Activated CD4-positive, alpha-beta memory T cell treated with anti-CD3 and anti-CD28 coated beads for 36 hours (primary cell): ENCODE measurements at places on chromosomes 4 and X. TPM values are rescaled to one million over a fixed set of nuclear protein-coding genes. Genes with fewer than 3 reads are reported as not detected.
A peak's percentile ranks its signal among the peaks of the same experiment; 100 is the strongest.

GRCh38 chrX:73647212-73647611 lies 84.2 kb downstream of the CHIC1 start:
- no peaks in the 10 kb centered on the region for H3K27me3 ChIP-seq
- peaks cover 24% of the 10 kb centered on the region for H3K36me3 ChIP-seq
- H3K4me1 ChIP-seq, result no peaks in the 10 kb centered on the region
- H3K4me3 ChIP-seq, result no peak overlapping the region
- no peak for DNase-seq

GRCh38 chr4:40626183-40626990 lies 3.3 kb downstream of the RBM47 start:
- peak; percentile 31 for DNase-seq
- H3K4me1 ChIP-seq, result peaks cover 43% of the 10 kb centered on the region
- no peaks in the 10 kb centered on the region for H3K36me3 ChIP-seq
- peaks cover 52% of the 10 kb centered on the region for H3K27me3 ChIP-seq

GRCh38 chr4:108149588-108150380 lies 18.9 kb downstream of the LEF1 start:
- no peaks in the 10 kb centered on the region for H3K27me3 ChIP-seq
- H3K4me1 ChIP-seq, result peaks cover 77% of the 10 kb centered on the region
- peaks cover 19% of the 10 kb centered on the region for H3K36me3 ChIP-seq

GRCh38 chr4:171342646-171343045 lies 470.6 kb upstream of the GALNTL6 start:
- H3K27ac ChIP-seq, result no peak overlapping the region
- no peaks in the 10 kb centered on the region for H3K27me3 ChIP-seq
- no peaks in the 10 kb centered on the region for H3K36me3 ChIP-seq
- no peak overlapping the region for H3K4me3 ChIP-seq
- no peaks in the 10 kb centered on the region for H3K4me1 ChIP-seq

DNA sequence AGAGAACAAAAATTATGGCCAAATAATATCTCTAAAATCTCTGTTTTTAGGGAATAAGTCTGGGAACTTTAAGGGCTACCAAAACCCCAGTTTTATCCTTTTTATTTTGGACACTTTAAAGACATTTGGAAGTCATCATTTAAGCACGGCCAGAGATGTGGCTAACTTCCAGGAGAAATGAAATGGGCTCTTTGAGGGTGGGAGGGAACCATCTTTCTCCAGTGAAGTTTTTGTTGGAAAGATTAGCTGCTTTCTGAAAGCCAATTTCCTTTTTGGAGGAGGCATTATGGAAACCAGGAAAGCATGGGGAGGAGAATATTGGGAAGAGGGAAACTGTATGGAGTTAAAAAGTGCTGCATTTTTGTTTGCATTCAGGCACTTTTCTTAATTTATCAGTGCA lies 4.8 kb downstream of the VSIG1 start:
- DNase-seq, result no peak
- H3K4me3 ChIP-seq, result no peak overlapping the region
- H3K27ac ChIP-seq, result no peak overlapping the region

- H3K4me1 ChIP-seq, result no peaks in the 10 kb centered on the region
- no peak overlapping the region for H3K4me3 ChIP-seq
- no peaks in the 10 kb centered on the region for H3K36me3 ChIP-seq
- no peaks in the 10 kb centered on the region for H3K27me3 ChIP-seq
- no peak overlapping the region for H3K27ac ChIP-seq
Measured at GRCh38 chrX:40864972-40865371, 129.6 kb upstream of the MED14 start.

The SLC26A1 gene
- not detected for total RNA-seq

GRCh38 chr4:134189480-134189879 lies 12.1 kb downstream of the PABPC4L start:
- no peak overlapping the region for H3K27ac ChIP-seq
- H3K27me3 ChIP-seq, result no peaks in the 10 kb centered on the region
- H3K4me3 ChIP-seq, result no peak overlapping the region
- DNase-seq, result no peak
- H3K36me3 ChIP-seq, result no peaks in the 10 kb centered on the region
